Suppressor macrophage treated with lipopolysaccharide for 1 hour (primary cell): ENCODE measurements at places on chromosomes 4 and X.

GRCh38 chrX:84064164-84064563 is 123.8 kb downstream of the RPS6KA6 start:
- peak; percentile 22 for DNase-seq

DNA sequence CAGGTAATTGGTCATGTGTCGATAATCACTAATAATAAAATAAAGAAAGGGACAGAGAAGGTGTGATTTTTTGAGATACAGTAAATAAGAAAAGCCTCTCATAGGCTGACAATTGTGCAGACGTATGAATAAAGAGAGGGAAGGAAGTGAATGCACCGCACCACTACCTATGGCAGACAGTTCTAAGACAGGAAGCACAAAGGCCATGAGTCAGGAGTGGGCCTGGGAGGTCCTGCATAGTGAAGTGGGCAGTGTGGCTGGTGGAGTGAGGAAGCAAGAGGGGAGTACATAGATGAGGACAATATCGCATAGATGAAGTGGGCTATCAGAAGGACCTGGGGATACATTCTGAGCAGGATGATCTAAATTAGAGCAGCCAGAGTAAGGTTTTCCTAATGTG is 75.6 kb downstream of the BMP3 start:
- DNase-seq, result no peak

- peak; percentile 81 for DNase-seq
Measured at GRCh38 chr4:159206427-159206871, 103.6 kb downstream of the RAPGEF2 start.

DNA sequence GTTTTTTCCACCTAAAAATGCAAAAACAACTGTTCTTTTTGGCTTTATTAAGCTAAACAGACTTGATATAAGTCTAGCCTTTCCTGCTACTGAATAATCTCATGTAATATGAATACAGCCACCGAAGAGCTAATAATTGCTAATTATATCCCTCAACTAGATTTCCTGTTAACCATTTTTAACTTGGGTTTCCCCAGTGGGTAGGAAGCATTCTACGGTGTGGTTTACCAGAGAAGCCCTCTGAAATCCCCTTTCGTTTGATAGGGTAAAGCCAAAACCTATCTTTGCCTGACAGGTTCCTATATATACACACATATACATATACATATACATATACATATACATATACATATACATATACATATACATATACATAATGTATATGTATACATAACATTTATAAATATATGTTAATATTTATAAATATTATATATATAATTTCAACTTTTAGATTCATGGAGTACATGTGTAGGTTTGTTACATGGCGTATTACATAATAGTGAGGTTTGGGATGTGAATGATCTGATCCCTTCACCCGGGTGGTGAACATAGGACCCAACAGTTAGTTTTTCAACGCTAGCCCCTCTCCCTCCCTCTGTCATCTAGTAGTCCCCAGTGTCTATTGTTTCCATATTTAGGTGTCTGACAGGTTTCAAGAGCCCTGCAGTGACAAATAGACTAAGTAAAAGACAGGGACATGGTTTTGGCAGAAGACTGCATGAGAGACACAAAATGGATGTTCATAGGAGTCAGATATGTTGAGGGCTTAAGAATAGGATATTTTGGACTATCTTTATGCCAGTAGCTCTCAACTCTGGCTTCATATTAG is 62.4 kb downstream of the ATXN3L start:
- DNase-seq, result no peak

GRCh38 chr4:11633430-11633829 is 204.7 kb upstream of the HS3ST1 start:
- DNase-seq, result no peak

GRCh38 chr4:170306208-170306607 is 216.5 kb upstream of the AADAT start:
- no peak for DNase-seq

DNA sequence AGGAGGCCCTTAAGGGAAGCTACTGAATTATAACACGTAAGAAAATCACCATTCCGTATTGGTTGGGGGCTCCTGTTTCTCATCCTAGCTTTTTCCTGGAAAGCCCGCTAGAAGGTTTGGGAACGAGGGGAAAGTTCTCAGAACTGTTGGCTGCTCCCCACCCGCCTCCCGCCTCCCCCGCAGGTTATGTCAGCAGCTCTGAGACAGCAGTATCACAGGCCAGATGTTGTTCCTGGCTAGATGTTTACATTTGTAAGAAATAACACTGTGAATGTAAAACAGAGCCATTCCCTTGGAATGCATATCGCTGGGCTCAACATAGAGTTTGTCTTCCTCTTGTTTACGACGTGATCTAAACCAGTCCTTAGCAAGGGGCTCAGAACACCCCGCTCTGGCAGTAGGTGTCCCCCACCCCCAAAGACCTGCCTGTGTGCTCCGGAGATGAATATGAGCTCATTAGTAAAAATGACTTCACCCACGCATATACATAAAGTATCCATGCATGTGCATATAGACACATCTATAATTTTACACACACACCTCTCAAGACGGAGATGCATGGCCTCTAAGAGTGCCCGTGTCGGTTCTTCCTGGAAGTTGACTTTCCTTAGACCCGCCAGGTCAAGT is 6.9 kb upstream of the MSANTD1 start:
- DNase-seq, result no peak

GRCh38 chrX:40734971-40735324 is 394 bp downstream of the MED14 start:
- no peak for DNase-seq
